ENCODE measurements at places on chromosomes 16 and 17.

GRCh38 chr17:9936095-9936494, 31.0 kb upstream of the RCVRN start:
- no peak for DNase-seq

- no peak for DNase-seq
Measured at GRCh38 chr17:81910840-81911276, 341 bp downstream of the PCYT2 start.

GRCh38 chr16:86029131-86029741, 130.3 kb downstream of the IRF8 start:
- no peak for DNase-seq

GRCh38 chr17:68732301-68732749, 131.2 kb upstream of the FAM20A start:
- no peak for DNase-seq

GRCh38 chr17:44627513-44628242, 28.6 kb upstream of the MEIOC start:
- DNase-seq, result no peak

All from kidney capillary endothelial cell (primary cell).